ENCODE measurements at places on chromosomes 1 and 21. TPM values are rescaled to one million over a fixed set of nuclear protein-coding genes. Genes with fewer than 3 reads are reported as not detected.

SELP gene
- not detected for total RNA-seq

DIRAS3 gene
- total RNA-seq: not detected

DNA sequence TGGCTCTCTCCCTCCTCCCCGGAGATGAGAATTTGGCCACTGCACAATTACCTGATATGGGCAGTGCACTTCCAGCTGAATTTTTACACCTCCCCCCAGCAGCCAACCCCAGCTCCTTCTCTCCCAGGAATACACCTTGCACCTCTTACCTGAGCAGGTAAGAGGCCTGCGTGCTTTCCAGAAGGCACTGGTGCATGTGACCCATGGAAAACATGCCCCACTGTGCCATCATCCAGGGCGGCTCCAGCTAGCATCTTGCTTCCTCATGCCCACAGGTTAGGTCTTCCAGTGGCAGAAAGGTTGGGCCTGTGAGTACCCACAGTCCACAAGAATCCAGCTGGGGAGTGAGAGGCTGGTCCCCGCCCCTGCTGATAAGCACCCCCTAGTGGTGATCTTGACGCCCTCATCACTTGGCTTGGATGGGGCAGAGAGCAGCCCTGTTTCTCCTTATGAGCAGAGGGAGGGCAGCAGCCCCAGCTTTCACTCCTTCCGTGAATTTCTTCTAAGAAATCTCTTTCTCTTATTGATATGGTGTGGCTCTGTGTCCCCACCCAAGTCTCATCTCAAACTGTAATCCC is 57.8 kb downstream of the EDARADD start:
- H3K27me3 ChIP-seq: no peaks in the 10 kb centered on the region
- H3K27ac ChIP-seq: no peak overlapping the region
- no peaks in the 10 kb centered on the region for H3K4me1 ChIP-seq
- peak; percentile 78 for DNase-seq

DNA sequence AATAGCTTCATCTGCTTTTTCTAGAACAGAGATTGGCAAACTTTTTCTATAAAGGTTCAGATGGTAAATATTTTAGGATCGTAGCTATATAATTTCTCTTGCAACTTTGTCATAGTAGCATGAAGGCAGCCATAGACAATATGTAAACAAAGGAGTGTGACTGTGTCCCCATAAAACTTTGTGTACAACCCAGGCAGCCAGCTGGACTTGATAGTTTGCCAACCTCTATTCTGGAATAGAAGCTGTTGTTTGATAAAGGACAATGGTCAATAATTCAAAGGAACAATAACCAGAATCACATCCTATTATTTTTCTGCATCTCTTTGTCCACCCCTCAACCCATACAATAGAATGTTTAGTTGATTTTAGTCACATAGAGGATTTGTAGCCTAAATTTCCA is 286.7 kb downstream of the LMX1A start:
- no peaks in the 10 kb centered on the region for H3K36me3 ChIP-seq

GRCh38 chr21:36630485-36631206 is 68.3 kb upstream of the SIM2 start:
- no peaks in the 10 kb centered on the region for H3K4me1 ChIP-seq
- H3K4me3 ChIP-seq: no peak overlapping the region
- H3K27ac ChIP-seq: no peak overlapping the region
- H3K36me3 ChIP-seq: no peaks in the 10 kb centered on the region
- DNase-seq: peak; percentile 86

GRCh38 chr1:64986903-64987871 is 20.8 kb upstream of the JAK1 start:
- H3K27me3 ChIP-seq: no peaks in the 10 kb centered on the region
- DNase-seq: no peak
- H3K27ac ChIP-seq: no peak overlapping the region
- H3K4me1 ChIP-seq: no peaks in the 10 kb centered on the region

C1orf53 gene
- total RNA-seq: 4.4 TPM

VASH2 gene
- not detected for total RNA-seq

IRF6 gene
- not detected for total RNA-seq

GRCh38 chr1:166929911-166930310 is 45.4 kb downstream of the ILDR2 start:
- H3K27me3 ChIP-seq: no peaks in the 10 kb centered on the region
- H3K36me3 ChIP-seq: no peaks in the 10 kb centered on the region
- peaks cover 54% of the 10 kb centered on the region for H3K4me1 ChIP-seq
- no peak for DNase-seq
- H3K27ac ChIP-seq: no peak overlapping the region
- no peak overlapping the region for H3K4me3 ChIP-seq

SLC2A5 gene
- 0.22 TPM for total RNA-seq

TDRD10 gene
- total RNA-seq: not detected

- no peak overlapping the region for H3K4me3 ChIP-seq
- DNase-seq: no peak
- H3K27ac ChIP-seq: no peak overlapping the region
- H3K27me3 ChIP-seq: no peaks in the 10 kb centered on the region
- no peaks in the 10 kb centered on the region for H3K36me3 ChIP-seq
Measured at GRCh38 chr1:16183179-16183578, 27.3 kb upstream of the EPHA2 start.

LCE6A gene
- not detected for total RNA-seq

KIFAP3 gene
- total RNA-seq: 8.1 TPM

GRCh38 chr1:221908573-221908972 is 166.7 kb upstream of the DUSP10 start:
- H3K4me3 ChIP-seq: no peak overlapping the region
- no peaks in the 10 kb centered on the region for H3K27me3 ChIP-seq
- no peak overlapping the region for H3K27ac ChIP-seq
- DNase-seq: no peak

- no peak for DNase-seq
- H3K36me3 ChIP-seq: peaks cover 16% of the 10 kb centered on the region
- no peak overlapping the region for H3K4me3 ChIP-seq
- no peaks in the 10 kb centered on the region for H3K4me1 ChIP-seq
Measured at GRCh38 chr1:19384113-19384512, 72.0 kb downstream of the SLC66A1 start.

SPRR2A gene
- not detected for total RNA-seq

DNA sequence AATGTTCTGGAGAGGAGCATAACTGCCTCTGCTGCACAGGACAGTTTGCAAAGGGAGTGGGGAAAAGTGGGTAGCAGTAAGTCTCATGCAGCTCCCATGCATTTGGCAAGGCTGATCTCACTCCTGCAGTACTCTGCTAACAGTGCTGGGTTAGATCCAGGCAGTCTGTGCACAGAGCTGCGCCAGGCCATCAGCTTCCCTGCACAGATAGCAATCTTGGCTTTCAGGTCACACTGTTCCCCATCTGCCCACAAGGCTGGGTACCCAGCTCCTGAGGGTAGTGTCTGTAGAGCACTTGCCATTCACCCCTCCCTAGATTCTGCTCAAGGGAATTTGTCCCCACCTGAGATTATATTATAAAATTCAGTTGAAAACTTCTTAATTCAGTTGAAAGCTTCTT is 72.1 kb downstream of the SH3BGR start:
- DNase-seq: no peak
- H3K27me3 ChIP-seq: no peaks in the 10 kb centered on the region
- H3K36me3 ChIP-seq: no peaks in the 10 kb centered on the region
- no peak overlapping the region for H3K4me3 ChIP-seq
- no peak overlapping the region for H3K27ac ChIP-seq

DNA sequence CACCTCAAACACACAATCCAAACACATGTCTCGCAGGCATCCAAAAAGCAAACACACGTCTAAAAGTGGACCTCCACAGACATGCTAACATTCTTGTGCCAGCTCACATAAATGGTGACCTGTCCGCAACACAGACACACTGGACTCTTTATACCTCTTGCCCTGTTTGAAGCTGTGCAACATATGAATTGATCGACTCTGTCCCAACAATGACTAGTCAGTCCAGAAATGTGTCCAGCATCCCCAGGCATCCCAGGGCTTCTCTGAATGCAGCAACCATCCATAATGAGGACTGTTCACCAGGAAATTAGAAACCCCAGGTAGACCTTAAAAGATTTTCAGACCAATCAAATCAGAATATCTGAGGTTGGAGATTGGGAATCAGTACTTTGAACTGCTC is 3.2 kb downstream of the DDR2 start:
- no peaks in the 10 kb centered on the region for H3K4me1 ChIP-seq
- no peak overlapping the region for H3K4me3 ChIP-seq
- no peaks in the 10 kb centered on the region for H3K27me3 ChIP-seq
- no peaks in the 10 kb centered on the region for H3K36me3 ChIP-seq
- no peak overlapping the region for H3K27ac ChIP-seq

DNA sequence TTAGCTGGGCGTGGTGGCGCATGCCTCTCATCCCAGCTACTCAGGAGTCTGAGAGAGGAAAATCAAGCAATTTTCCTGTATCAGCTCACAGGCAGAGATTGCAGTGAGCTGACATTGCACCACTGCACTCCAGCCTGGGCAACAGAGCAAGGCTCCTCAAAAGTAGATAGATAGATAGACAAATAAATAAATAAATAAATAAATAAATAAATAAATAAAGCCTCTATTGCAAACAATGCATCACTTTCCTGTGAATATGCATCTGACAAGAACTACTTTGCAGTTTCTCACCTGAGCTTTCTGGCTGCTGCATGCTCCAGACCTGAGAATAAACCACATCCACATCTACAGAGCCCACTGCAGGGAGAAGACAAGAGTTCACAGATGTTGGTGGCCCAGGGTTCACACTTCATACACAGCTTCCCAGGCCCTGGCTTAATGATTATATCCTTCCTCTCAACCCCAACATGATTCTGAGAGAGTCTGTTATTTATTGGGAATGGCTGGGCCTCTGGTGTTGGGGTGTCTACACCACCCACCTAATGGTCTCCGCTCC is 28.6 kb downstream of the FCRL2 start:
- peaks cover 89% of the 10 kb centered on the region for H3K36me3 ChIP-seq
- H3K4me3 ChIP-seq: no peak overlapping the region
- H3K4me1 ChIP-seq: no peaks in the 10 kb centered on the region
- H3K27ac ChIP-seq: no peak overlapping the region
- DNase-seq: no peak

GRCh38 chr1:1982379-1983232 is 21.0 kb downstream of the CFAP74 start:
- no peak overlapping the region for H3K27ac ChIP-seq
- H3K4me3 ChIP-seq: no peak overlapping the region
- no peaks in the 10 kb centered on the region for H3K27me3 ChIP-seq
- H3K4me1 ChIP-seq: no peaks in the 10 kb centered on the region

RPE65 gene
- total RNA-seq: not detected

DNA sequence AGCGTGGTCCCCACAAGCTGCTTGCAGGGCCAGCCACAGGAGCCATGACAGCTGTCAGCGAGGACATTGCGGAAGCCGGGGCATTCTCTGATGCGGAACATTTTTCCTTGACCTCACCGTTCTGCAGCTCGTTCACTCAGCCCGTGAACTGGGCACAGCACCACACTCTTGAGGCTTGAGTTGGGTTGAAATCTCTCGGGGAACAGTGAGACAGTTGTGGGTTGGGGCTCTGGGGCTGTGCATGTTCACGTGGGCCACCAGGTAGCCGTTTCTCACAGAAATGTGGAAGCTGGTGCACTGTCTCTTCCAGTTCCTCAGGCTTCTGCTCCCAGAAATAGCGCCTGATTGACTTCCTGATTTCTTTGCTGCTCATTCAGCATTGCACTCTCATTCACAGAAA is 69.8 kb downstream of the SPSB1 start:
- no peak overlapping the region for H3K27ac ChIP-seq
- no peak for DNase-seq
- H3K4me1 ChIP-seq: no peaks in the 10 kb centered on the region
- no peak overlapping the region for H3K4me3 ChIP-seq
- H3K36me3 ChIP-seq: no peaks in the 10 kb centered on the region

MNDA gene
- not detected for total RNA-seq

KCNN3 gene
- total RNA-seq: 50.0 TPM

DNA sequence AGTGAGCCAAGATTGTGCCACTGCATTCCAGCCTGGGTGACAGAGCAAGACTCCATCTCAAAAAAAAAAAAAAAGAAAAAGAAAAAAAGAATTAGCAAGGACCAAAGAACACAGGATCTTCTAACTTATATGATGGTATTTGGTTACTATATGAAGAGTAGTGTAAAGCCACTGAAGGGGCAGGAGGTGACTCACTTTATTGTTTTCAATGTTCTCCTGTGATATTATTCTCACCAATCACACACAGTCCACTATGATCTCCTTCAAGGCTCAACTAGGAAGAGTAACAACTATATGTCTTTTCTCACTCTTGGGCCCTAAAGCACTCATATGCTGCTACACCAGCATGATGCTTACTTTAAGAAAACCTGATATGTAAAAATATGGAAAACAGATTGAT is 26.7 kb downstream of the RC3H1 start:
- DNase-seq: no peak
- no peak overlapping the region for H3K4me3 ChIP-seq
- H3K36me3 ChIP-seq: peaks cover 32% of the 10 kb centered on the region
- no peak overlapping the region for H3K27ac ChIP-seq
- H3K4me1 ChIP-seq: no peaks in the 10 kb centered on the region
- H3K27me3 ChIP-seq: no peaks in the 10 kb centered on the region

CFAP107 gene
- total RNA-seq: not detected

DNA sequence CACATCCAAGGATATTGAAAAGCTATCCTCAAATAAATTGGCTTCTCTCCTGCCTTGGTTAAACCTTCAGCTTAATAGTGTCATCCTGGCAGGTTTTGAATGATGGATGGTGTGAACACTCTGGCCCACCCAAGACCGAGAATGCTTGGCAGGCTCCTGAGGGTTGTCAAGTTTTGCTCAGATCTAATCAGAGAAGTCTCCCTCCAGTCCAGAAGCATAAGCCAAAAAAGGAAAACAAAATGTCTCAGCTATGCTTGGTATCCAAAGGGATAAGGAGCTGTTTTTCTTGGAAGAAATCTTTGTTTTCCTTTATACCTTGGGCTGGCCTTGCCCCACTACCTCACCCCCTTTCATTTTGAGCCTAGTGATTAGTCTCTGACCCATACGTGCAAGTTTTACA is 172.7 kb downstream of the CRB1 start:
- no peaks in the 10 kb centered on the region for H3K27me3 ChIP-seq
- DNase-seq: no peak
- H3K36me3 ChIP-seq: no peaks in the 10 kb centered on the region
- no peak overlapping the region for H3K27ac ChIP-seq
- no peak overlapping the region for H3K4me3 ChIP-seq

DNA sequence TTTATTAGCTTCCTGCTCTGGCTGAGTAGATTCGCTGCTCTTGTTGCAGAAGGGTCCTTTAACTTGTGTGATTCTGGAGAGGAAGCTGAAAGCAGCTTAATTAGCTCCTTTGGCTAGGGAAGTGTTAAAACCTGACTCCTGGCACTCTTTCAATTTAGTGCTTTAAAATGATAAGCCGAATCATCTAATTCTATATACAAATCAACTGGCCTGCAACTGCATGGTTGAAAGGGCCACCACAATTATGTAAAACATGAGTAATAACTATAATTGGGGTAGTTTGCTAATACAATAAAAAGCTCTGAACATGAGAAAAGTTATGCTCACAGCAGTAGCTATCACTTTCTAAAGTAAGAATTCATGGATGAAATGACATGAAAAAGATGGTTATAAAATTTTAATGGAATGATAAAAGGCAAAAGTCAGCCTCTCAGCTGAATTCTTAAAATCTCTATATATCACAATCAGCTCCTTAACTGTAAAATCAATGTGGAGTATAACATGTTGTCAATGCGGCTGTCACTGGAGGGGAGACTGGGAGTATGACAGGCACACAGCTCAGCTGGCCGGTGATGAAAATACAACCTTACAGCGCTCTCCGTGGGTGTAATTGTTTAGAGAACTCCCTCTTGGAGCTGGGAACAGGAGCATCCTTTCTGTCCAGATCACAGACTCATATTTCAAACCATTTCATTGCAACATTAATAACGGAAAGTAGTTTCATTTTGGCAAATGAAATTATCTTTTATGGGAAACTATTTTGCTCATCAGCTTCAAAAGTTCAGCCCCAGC is 324.4 kb downstream of the KCTD3 start:
- no peaks in the 10 kb centered on the region for H3K27me3 ChIP-seq
- no peak for DNase-seq
- H3K4me3 ChIP-seq: no peak overlapping the region
- no peaks in the 10 kb centered on the region for H3K36me3 ChIP-seq
- no peak overlapping the region for H3K27ac ChIP-seq

Data from Karpas-422 (cell line).